B cell (primary cell): ENCODE measurements at places on chromosomes 16 and 17.

GRCh38 chr16:1960665-1961630 is 1.6 kb downstream of the NDUFB10 start:
- peak; percentile 53 for DNase-seq

DNA sequence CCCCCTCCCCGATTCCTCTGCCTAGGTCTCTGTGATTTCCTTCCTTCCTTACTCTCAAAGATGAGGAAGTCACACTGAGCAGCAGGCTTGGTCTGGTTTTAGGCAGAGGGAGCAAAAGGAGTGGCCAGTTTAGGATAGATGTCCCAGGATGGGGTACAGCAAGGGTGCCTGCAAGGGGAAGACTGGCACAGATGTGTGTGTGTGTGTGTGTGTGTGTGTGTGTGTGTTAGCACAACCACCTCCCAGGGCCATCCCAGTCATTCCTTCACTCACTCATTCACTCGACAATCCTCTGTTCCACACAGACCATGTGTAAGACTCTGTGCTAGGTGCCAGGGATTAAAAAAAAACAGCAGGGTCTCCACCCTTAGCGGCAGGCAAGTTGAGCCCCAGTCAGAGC is 35.9 kb downstream of the TMEM132E start:
- DNase-seq: no peak

GRCh38 chr16:78689028-78689427 is 589.6 kb downstream of the WWOX start:
- DNase-seq: no peak

GRCh38 chr17:17935321-17936271 is 36.6 kb downstream of the TOM1L2 start:
- DNase-seq: no peak

DNA sequence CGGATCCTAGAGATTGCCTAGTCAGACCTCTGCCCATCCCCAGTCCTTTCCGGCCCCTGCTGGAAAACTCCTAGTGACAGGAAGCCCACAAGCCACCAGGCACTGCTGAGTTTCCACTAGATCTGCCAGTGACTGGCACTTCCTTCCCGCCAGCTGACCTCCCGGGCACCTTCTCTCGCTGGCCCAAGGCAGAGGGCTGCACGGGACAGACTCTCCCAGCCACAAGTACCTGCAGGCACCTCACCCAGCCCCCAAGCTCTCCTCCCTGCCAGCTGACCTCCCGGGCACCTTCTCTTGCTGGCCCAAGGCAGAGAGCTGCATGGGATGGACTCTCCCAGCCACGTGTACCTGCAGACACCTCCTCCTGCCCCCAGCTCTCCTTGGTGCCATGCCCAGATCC is 66.3 kb upstream of the DOC2B start:
- no peak for DNase-seq

DNA sequence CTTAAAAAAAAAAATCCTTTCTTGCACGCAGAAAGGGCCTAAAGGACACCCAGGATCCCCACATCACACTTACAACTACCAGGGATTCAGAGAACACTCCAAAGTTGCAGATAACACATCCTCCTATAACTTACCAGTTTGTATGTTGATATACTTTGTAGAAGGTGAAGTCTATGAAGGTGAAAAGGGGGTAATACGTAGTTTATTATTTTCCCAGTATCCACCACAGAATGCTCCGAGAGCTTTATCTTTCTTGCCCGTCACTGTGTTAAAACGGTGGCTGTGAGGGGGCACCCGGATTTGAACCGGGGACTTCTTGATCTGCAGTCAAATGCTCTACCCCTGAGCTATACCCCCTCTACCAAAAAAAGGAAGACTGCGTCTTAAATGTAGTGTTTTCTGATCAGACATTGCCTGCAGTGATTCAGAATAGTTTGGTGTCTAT is 7.9 kb upstream of the RPL23 start:
- no peak for DNase-seq

- DNase-seq: peak; percentile 33
These were observed at the start of gene USP6 for GRCh38 chr17:5115673-5116651. Gene USP6, plus strand, starts transcription at chr17:5116032. Its CDS starts 14,336 bp downstream, at chr17:5130368.

DNA sequence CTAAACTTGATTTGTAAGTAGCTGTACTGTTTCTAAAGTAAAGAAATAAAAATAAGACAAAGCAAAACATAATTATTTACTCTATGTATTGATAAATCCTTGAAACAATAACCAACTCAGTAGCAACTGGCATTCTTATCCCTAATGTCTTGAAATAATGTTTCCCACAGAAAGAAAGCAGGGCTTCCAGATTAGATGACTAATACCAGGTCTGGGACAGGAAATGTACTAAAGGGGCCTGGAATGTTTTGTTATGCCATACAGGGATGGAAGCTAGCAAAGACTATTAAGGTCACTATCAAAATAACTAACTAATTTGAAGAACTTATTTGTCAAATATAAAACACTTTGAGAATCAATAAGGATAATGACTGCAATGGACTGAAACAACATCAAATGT is 82.1 kb downstream of the CFDP1 start:
- no peak for DNase-seq

- peak; percentile 34 for DNase-seq
These were observed 1.4 kb downstream of the AXIN2 start for GRCh38 chr17:65559804-65560627.

DNA sequence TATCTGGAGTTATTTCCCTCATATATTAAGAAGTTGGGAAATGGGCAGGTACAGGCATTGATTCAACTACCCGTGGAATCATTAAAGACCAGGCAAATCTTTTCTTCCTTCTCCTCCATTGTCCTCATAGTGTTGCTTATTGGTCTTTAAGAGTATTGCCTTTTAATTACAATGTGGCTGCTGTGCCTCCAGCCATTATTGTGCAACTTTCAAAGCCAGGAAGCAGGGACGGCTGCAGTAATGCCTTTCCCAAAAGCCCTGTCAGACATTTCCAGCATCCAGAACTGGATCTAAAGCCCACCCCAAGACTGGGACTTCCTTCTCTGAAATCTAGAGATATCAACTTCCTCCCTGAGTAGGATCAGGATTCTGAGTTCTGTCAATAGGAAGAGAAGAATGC is 42.3 kb upstream of the MED9 start:
- no peak for DNase-seq

- DNase-seq: peak; percentile 21
These were observed 7.5 kb upstream of the CEP131 start for GRCh38 chr17:81230043-81230820.

DNA sequence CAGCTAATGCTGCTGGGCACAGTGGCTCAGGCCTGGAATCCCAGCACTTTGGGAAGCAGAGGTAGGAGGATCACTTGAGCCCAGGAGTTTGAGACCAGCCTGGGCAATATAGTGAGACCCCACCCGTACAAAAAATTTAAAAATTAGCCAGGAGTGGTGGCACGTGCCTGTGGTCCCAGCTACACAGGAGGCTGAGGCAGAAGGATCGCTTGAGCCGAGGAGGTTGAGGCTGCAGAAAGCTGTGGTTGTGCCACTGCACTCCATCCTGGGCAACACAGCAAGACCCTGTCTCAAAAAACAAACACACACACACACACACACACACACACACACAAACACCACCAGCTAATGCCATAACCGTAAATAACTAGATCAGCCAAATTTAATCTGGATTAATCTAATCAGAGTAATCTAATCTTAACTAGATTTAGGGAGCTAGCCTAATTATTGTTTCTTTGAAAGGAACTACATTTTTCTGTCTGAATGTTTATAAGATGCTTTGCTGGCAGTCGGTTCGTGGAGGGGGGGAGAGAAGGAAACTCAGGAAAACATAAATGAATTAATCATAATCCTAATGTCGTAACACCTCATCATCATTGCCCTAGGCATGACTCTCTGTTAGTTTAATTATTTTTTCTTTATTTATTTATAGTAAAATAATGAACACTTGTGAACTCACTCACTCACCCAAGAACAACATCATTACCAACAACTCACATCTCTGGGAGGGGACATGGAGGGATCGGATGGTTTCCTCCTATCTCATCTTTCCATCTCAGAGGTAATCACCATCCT is 12.5 kb upstream of the RBBP6 start:
- DNase-seq: no peak

DNA sequence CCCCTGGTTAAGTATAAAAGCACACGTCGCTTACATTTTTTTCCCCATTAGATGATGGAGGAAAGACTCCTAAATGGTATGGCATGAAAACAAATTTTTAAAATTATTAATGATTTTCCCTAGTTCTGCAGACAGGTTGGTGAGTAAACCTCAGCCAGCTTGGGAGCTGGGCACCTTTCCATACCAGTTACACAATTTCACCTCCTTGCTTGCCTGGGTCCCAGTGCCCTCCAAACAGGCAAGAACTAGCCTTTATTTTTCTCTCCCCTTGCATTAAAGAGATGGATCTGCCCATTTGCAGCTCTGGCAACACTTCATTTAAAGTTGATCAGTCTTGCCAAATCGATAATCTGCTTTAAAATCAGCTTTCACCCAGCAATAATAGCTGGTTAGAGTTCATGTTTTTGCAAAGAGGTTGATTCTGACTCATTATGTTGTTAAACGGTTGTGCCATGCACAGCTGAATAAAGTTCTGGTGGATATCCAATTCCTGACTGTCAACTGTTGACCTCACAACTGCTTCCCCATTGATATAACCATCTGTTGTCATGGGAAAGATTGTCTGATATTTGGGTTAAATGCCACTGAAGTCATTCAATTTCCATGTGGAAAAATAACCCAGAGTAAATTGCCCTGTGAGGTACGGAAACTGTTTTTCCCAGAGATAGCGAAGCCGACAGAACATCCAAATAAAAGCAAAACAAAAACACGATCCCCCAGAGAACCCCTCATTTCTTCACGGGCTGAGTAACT is 1.3 kb downstream of the C17orf58 start:
- peak; percentile 48 for DNase-seq

DNA sequence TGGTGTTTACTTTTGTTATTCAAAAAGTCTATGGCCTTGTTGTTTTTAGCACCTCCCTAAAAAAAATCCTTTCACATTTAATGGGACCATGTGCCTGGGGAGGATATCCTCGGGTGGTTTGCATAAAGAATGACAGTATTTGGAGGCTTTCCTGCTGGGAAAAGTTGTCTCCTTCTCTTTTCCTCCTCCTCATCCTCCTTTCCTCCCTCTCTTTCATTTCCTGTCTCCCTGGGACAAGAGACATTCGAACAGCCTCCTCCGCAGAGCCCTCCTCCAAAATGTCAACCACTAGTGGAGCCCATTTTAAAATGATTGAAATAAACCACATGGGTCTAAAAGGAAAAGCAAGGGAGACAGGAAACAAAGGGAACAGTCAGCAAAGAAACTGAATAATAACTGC is 67.4 kb downstream of the MYH13 start:
- no peak for DNase-seq

- no peak for DNase-seq
These were observed 19.9 kb downstream of the GJD3 start for GRCh38 chr17:40344421-40345160.

GRCh38 chr16:49578435-49579024 is 204.9 kb downstream of the C16orf78 start:
- DNase-seq: no peak

- no peak for DNase-seq
These were observed 33.7 kb downstream of the CDRT15L2 start for GRCh38 chr17:20613248-20613647.

DNA sequence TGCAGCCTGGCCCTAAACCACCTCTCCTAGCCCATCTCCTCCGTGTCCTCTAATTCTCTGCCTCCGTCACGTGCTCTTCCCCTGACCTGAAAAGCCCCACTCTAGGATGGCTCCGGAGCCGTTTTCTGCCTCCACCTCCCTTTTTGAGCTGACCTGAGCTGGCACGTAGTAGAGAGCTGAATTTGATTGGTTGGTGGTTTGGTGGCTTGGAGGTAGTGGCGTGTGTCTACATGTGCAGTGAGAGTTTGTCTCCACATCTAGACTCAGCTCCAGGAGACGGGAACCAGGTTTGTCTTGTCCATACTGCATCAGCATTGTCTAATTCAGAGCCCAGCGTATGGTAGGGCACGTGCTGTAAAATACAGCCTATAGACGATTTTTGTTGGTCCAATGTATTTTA is 3.0 kb downstream of the SBK1 start:
- DNase-seq: no peak

DNA sequence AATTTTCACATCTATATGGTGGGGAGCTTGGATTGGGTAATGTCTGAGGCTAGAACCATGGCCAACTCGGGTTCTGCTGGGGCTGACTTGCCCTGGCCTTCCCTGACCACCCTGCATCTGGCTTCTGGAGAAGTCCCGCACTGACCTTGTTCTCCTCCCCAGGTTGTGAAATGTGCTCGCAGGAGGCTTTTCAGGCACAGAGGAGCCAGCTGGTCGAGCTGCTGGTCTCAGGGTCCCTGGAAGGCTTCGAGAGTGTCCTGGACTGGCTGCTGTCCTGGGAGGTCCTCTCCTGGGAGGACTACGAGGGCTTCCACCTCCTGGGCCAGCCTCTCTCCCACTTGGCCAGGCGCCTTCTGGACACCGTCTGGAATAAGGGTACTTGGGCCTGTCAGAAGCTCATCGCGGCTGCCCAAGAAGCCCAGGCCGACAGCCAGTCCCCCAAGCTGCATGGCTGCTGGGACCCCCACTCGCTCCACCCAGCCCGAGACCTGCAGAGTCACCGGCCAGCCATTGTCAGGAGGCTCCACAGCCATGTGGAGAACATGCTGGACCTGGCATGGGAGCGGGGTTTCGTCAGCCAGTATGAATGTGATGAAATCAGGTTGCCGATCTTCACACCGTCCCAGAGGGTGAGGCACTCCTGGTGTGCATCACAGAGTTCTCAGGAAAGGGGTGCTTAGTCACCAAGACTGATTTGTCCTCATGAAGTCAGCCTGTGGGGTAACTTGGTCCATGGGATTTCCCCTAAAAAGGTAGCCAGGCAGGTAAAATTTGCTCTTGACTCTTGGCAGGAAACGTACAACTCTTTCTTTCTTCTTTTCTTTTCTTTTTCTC is 6.1 kb downstream of the NOD2 start:
- no peak for DNase-seq

- no peak for DNase-seq
These were observed 15.6 kb downstream of the QPRT start for GRCh38 chr16:29694384-29695195.

DNA sequence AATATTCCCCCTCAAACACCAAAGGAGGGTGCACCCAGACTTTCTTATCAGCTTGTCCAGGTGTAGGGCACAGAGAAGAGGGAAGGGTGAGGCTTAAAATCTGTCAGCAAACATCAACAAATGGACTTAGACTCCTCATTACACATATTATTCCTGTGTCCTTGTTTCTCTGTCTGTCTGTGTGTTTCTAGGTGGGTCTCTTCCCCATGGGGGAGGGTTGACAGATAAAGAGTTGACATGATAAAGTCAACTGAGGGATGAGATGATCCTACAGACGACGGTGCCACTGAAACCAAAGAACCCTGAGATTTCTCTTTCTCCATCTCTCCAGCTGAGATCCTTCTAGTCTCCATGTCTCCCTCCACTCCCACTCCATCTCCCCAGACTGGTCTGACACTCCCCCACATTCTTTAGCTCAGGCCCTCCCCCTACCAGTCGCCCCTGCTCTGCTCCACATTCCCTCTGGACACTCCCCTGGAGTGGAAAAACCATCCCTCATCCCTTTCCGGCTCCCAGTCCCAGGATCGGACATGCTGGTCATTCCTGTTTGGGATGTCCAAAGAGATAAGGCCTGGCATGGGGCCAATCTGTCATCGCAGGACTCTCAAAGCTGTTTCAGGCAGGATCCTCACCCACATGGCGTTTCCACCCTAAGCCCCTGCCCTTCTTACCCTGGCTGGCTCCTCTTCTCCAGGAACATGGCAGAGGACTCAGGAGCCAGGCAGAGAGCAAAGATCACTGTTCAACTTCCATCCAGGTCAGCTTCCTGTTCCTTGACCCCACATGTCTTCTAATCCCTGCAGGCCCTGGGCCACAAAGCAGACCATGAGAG is 2.9 kb upstream of the ITGA3 start:
- no peak for DNase-seq
